ENCODE measurements at places on chromosomes 5 and 9. TPM values are rescaled to one million over a fixed set of nuclear protein-coding genes. Genes with fewer than 3 reads are reported as not detected.
A peak's percentile ranks its signal among the peaks of the same experiment; 100 is the strongest.

DNA sequence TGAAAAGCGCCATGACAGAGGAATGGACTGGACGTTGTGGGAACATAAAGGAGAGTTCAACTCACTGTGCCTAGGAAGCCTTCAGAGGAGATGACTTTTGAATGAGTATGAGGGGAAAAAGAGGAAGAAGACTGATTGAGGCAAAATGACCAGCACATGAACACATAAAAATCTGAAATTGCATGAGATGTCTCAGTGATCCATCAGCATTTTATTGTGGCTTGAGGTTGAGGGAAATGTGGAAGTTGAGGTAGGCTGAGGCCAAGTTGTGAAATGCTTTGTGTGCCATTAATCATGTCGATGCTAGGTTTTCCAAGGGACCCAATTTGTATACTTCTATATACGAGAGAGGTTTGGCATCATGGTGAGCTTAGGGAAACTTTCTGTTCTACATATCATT, 140.9 kb upstream of the TLX3 start:
- no peak overlapping the region for H3K27ac ChIP-seq
- no peaks in the 10 kb centered on the region for H3K36me3 ChIP-seq
- H3K4me1 ChIP-seq = no peaks in the 10 kb centered on the region

DNA sequence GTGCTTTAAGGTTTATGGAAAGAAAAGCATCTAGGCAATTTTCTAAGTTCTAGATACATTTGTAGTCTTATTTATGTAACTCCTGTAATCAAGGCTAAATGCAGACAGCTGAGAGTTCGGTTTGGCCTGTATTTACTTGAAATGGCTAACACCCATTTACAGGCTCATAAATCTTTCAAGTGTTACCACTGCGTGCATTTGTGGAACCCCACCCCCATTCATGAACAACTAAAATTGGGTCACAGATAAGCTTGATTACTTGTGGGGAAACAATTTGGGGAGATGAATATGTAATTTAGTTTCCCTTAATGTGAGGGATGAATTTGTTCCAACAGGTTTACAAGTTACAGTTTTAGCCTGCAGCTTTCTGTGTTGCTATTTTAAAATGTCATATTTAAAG, 360.6 kb downstream of the ARRDC3 start:
- H3K36me3 ChIP-seq = no peaks in the 10 kb centered on the region
- H3K27me3 ChIP-seq = peaks cover 4% of the 10 kb centered on the region
- H3K4me3 ChIP-seq = no peak overlapping the region
- no peaks in the 10 kb centered on the region for H3K4me1 ChIP-seq

DNA sequence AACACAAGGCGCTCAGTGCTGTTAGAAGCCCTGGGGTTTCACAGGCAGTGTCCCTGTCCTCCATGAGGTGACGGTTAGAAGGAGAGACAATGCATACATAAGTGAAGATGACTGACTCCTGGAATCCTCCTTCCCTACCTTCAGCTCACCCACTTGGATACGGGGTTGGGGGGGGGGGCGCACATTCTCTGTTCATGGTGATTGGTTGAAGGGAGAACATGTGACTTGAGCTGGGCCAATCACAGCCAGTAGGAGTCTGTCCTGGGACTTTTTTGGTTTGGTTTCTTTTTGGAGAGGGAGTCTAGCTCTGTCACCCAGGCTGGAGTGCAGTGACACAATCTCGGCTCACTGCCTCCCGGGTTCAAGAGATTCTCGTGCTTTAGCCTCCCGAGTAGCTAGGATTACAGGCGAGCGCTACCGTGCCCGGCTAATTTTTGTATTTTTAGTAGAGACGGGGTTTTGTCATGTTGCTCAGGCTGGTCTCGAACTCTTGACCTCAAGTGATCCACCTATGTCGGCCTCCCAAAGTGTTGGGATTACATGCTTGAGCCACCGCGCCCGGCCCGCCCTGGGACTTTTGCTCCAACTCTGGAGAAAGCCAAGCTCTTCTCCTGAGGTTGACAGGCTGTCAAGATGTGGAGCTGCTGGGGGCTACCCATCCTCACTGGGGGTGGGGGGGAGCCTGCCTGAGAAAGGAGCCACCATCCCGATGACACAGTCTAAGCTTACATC, 30.8 kb downstream of the SH3PXD2B start:
- H3K27ac ChIP-seq = no peak overlapping the region
- H3K4me1 ChIP-seq = peaks cover 2% of the 10 kb centered on the region
- no peaks in the 10 kb centered on the region for H3K36me3 ChIP-seq

DNA sequence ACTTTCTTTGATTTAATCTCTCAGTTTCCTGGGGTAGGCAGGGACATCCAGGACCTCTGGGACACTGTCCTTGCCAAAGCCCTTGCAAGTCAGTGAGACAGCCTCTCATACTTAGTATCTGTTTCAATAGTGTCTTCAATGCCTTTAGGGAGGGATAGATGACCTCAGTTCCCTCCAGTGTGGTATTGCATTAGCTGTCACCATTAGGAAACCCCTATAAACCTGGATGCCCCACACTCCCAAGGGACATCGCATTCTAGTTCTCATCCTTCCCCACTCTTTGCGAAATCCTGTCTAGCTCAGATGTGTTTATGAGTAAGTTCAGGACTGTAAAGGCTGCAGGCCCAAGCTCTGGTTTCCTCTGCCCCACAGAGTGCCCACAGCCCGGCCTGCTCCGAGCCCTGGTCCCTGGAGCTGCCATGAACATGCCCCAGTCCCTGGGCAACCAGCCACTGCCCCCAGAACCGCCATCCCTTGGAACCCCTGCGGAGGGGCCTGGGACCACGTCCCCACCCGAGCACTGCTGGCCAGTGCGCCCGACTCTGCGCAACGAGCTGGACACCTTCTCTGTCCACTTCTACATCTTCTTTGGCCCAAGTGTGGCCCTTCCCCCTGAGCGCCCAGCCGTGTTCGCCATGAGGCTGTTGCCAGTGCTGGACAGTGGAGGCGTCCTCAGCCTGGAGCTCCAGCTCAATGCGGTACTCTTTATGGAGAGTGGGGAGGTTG, 13.2 kb downstream of the TMEM8B start:
- DNase-seq = no peak
- H3K36me3 ChIP-seq = no peaks in the 10 kb centered on the region
- peaks cover 25% of the 10 kb centered on the region for H3K4me1 ChIP-seq
- H3K27me3 ChIP-seq = no peaks in the 10 kb centered on the region
- no peak overlapping the region for H3K27ac ChIP-seq

GRCh38 chr5:120083851-120084542, 380.1 kb upstream of the PRR16 start:
- H3K27ac ChIP-seq = no peak overlapping the region
- no peak overlapping the region for H3K4me3 ChIP-seq
- no peaks in the 10 kb centered on the region for H3K4me1 ChIP-seq

GRCh38 chr5:163532171-163533084, 27.0 kb downstream of the MAT2B start:
- no peak for DNase-seq
- H3K36me3 ChIP-seq = no peaks in the 10 kb centered on the region
- no peaks in the 10 kb centered on the region for H3K4me1 ChIP-seq
- no peak overlapping the region for H3K4me3 ChIP-seq
- no peak overlapping the region for H3K27ac ChIP-seq
- peaks cover 4% of the 10 kb centered on the region for H3K27me3 ChIP-seq

The TUSC1 gene
- not detected for total RNA-seq

The PARP8 gene
- 34.0 TPM for total RNA-seq

The GPR151 gene
- total RNA-seq = not detected

GRCh38 chr5:163362840-163363371, 74.5 kb upstream of the CCNG1 start:
- no peaks in the 10 kb centered on the region for H3K36me3 ChIP-seq
- no peaks in the 10 kb centered on the region for H3K4me1 ChIP-seq
- no peak overlapping the region for H3K4me3 ChIP-seq
- H3K27ac ChIP-seq = no peak overlapping the region

DNA sequence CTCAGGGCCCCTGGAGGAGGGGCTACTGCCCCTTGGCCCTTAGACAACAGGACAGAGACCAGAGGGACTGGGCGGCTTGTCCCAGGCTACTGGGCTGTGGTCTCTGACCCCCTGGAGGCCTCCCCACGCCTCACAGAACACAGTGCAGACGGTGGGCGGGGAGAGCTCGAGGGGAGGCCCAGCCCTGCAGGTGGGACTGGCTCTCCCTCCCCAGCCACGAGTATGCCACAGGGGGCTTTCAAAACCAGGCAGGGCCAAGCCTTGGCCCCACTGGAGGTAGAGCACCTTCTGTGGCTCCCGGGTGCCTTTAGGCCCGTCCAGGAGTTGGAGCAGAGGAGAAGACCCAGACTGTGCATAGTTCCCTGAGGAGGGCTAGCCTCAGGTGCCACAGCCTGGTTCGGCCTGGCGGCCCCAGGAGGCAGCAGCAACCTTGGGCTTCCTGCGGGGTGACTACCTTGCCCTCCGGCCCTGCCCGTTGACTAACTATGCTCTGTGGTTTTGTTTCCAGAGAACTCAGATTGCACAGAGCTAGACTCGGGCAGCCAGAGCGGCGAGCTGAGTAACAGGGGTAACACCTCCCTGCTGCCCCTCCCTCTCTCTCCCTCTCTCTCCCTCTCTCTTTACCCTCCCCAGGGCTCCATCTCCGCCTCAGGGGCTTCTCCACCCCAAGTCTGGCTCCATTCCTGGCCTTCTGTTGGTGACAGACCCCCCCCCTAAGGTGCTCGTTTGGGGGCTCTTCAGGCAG, 15.5 kb downstream of the CARD19 start:
- H3K4me3 ChIP-seq = no peak overlapping the region
- H3K4me1 ChIP-seq = peaks cover 34% of the 10 kb centered on the region
- DNase-seq = peak; percentile 45
- H3K27me3 ChIP-seq = no peaks in the 10 kb centered on the region
- peaks cover 16% of the 10 kb centered on the region for H3K36me3 ChIP-seq

GRCh38 chr5:61587125-61587524, 255.1 kb downstream of the ZSWIM6 start:
- no peak overlapping the region for H3K4me3 ChIP-seq
- H3K27ac ChIP-seq = no peak overlapping the region
- no peaks in the 10 kb centered on the region for H3K4me1 ChIP-seq
- no peaks in the 10 kb centered on the region for H3K36me3 ChIP-seq

- H3K4me1 ChIP-seq = no peaks in the 10 kb centered on the region
- H3K27ac ChIP-seq = no peak overlapping the region
- no peak for DNase-seq
- no peaks in the 10 kb centered on the region for H3K27me3 ChIP-seq
- H3K36me3 ChIP-seq = peaks cover 22% of the 10 kb centered on the region
- H3K4me3 ChIP-seq = no peak overlapping the region
Observed at GRCh38 chr5:37638897-37639296, 200.9 kb downstream of the GDNF start.

DNA sequence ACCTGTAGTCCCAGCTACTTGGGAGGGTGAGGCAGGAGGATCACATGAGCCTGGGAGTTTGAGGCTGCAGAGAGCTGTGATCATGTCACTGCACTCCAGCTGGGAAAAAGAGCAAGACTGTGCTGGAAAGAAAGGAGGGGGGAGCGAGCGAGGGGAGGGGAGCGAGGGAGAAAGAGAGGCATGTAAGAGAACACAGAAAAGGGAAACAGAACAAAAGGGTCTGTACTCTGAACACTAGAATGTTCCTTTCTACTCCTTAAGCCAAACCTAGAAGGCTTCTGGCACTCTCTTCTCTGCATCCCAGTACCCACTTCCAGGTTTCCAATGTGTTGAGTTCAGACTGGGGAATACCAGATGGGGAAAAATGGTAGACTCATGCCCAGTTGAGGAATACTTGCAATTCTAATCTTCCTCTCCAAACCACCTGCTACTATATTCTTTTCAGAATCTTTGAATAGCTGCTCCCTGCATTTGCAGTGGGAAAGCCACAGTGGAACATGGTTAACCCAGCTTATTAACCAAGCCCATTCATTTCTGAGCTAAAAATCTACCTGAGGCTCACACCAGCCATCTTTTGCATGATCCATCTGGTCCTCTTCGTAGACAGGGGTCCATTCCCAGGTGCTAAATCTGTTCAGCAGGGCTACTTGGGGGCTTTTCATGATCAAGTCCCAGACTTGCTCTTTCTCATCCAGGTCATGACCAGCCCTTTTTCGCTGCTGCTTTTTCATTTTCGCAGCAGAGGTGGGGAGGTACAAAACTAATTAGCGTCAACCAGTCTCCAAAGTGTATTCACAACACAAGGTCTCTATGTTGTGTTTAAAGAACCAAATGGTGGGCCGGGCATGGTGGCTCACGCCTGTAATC, 34.9 kb downstream of the SEMA4D start:
- peaks cover 95% of the 10 kb centered on the region for H3K4me1 ChIP-seq
- no peak overlapping the region for H3K4me3 ChIP-seq
- H3K27me3 ChIP-seq = no peaks in the 10 kb centered on the region
- DNase-seq = no peak

DNA sequence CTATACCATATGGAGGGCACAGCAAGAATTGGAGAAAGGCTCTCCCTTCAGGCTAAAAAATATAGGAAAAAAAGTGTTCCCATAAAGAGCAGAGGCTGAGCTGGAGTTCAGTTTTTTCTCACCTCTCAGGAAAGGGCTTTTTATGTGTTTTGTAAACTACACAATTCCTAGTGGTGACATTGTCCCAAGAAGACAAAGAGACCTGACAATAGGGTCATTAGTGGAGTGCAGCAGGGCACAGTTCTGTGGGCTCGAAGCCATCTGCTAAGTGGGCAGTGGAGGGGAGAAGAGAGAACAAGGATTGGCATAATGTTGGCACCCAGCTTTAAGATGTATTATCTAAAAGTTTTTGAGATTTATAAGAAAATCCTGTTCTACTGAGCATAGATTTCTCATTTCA, 162.5 kb downstream of the HCN1 start:
- H3K27ac ChIP-seq = no peak overlapping the region
- no peak for DNase-seq
- H3K4me3 ChIP-seq = no peak overlapping the region
- H3K4me1 ChIP-seq = no peaks in the 10 kb centered on the region
- no peaks in the 10 kb centered on the region for H3K36me3 ChIP-seq

DNA sequence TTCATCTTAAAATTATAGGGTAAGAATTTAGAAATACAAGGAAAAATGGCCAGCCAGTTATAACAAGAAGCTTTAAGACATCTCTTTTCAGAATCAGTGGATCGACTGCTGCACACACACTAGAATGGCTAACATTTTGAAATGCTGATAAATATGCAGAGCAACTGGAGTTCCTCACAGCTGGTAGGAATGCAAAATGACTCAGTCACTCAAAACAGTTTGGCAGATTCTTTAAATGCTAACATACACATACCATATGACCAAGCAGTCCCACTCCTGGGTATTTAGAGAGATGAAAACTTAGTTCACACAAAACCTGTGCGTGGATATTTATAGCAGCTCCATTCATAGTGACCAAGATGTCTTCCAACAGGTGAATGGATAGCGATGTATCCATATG, 23.2 kb upstream of the PSAT1 start:
- no peaks in the 10 kb centered on the region for H3K4me1 ChIP-seq
- H3K27ac ChIP-seq = no peak overlapping the region
- H3K36me3 ChIP-seq = peaks cover 12% of the 10 kb centered on the region
- no peak overlapping the region for H3K4me3 ChIP-seq
- DNase-seq = no peak
